ENCODE measurements at places on chromosomes 5 and 9. TPM values are rescaled to one million over a fixed set of nuclear protein-coding genes. Genes with fewer than 3 reads are reported as not detected.

TMEM215 gene
- not detected for total RNA-seq

BAAT gene
- 0.14 TPM for total RNA-seq

JAK2 gene
- 24.4 TPM for total RNA-seq

DNA sequence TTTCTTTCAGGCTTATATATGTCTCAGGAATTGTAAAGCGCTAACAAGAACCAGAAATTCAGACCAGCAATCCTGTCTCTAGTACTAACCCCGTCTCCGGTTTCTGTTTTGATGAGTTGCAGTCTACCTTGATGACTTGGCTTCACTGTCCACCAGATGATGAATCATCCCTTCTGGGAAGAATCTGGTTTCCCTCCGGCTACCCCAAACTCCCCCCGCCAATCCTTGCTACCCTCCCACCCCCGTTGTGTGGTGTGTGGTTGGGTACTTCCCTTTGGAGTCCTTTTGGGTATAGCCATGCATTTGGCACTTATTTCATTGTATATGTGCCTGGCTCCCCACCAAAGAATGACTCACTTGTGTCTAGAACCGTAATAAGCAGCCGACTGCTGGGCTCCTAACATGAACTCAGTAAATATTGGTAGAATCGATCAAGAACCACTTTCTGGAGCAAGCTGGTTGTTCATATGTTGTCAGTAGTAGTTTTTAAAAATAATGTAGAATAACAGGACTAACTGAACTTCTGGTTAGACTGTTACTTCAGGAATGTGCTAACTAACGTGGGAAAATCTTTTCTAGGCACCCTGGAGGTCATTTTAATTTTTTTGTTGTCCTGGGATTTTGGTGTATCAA lies 8.3 kb upstream of the TGFBI start:
- no peak for DNase-seq

GRCh38 chr5:35192506-35192905 lies 37.8 kb downstream of the PRLR start:
- no peak for DNase-seq

DNA sequence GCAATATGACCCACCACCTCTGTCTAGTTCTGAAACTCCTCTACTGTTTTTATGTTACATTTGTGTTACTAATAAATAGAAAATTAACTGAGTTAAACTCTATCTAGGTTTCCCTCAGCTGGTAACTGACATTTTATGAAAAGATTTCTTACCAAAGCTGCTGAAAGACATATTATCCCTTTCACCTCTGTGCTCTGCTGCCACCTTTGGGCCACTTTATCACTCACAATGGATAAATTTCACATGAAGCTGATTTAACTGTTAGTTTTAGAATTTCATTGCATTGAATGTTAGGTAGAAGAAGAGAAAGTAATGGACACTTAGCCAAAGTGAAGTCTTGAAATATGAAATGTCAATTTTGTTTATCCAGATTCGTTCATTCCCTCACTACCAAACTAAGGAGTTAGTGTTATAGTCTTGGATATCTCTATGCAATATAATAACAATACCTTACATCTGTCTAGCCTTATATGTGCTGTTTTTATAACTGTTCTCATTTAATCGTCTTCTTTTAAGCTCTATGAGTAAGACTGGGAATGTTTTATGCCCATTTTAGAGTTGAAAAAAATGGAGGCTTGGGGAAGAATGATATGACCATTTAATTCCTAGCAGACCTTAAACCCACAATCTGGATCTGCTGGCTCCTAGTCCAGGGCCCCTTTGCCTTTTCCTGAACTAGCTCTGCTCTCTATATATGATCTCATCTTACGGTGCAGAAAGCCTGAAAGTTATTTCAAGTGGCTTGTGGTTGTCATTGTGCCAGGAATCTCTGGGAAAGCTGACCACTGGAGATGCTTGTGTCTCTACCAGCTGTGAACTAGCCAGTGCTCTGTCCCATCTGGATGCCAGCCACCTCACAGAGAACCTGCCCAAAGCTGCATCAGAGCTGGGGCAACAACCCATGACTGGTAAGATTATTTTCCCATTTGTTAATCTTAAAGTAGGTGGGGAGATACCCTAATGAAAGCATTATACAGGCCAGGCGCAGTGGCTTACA lies 97.1 kb downstream of the GOLPH3 start:
- DNase-seq: peak; percentile 68
